Tibial nerve (tissue), 4 donors: ENCODE measurements at places on chromosomes 16 and 17. TPM values are rescaled to one million over a fixed set of nuclear protein-coding genes. Genes with fewer than 3 reads are reported as not detected.

- no peak for DNase-seq
Measured at GRCh38 chr16:86225905-86226371, 284.4 kb upstream of the FOXF1 start.

Gene C17orf107
- total RNA-seq = 2.0 TPM

- no peak for DNase-seq
Measured at GRCh38 chr17:41171886-41172285, 3.9 kb upstream of the KRTAP4-3 start.

Gene PLLP
- total RNA-seq = 363 TPM

Gene TBC1D3B
- not detected for total RNA-seq

Gene GAST
- not detected for total RNA-seq

- DNase-seq = no peak
Measured at GRCh38 chr17:39969375-39969774, 6.6 kb downstream of the GSDMA start.

DNA sequence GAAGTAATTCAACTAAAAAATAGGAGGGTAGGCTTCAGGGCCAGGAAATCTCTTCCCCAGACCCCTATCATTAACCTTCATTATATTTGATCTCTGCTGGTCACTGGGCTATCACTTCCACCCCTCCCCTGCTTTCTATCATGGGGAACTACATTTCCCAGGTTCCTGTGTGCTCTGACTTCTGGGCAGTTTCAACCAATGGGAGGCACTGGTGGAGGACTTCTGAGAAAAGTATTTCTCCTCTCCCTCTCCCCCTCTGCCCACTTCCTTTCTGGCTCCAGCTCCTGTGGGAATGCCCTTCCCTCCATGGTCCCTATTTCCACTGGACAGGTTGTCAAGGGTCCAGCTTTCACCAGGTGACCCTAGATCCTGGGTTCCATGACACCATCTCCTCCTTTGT, 364.4 kb downstream of the C16orf95 start:
- no peak for DNase-seq

Gene KRT27
- total RNA-seq = not detected

DNA sequence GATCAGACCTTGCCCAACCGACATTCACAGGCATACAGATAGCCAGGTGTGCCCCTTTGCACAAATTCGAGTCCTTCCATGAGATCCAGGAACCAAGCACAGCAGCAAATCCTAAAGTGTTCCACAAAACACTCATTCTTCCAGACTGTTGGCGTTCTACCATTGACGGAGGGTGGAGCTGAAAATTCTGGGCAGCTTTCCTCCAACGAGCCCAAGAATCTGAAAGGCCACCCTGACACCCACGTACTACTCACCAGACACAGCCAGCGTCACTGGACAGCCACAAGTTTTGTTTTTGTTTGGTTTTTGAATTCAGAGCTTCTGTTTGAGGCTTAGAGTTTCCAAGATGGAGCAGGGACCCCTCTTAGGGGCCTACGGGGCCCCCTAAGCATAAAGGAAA, 83.8 kb downstream of the PMP22 start:
- no peak for DNase-seq

GRCh38 chr16:79250502-79251098, 349.9 kb downstream of the MAF start:
- DNase-seq = no peak

- DNase-seq = no peak
Measured at GRCh38 chr16:11546608-11547061, 40.1 kb downstream of the LITAF start.

Gene PRAC1
- not detected for total RNA-seq

Gene NUDT16L1
- 30.3 TPM for total RNA-seq

DNA sequence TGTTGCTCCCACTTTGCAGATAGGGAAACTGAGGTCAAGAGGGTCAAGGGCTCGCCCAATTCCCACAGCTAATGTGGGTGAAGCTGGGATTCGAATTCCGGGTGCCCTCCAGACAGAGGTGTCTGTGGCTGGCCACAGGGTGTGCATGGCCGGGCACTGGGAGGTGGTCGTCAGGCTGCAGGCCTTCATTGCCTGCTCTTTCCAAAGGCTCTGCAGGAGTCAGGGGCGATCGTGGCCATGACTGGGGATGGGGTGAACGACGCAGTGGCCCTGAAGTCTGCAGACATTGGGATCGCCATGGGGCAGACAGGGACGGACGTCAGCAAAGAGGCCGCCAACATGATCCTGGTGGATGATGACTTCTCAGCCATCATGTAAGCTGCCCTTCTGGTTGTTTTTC, 49.8 kb downstream of the MEAK7 start:
- DNase-seq = no peak

DNA sequence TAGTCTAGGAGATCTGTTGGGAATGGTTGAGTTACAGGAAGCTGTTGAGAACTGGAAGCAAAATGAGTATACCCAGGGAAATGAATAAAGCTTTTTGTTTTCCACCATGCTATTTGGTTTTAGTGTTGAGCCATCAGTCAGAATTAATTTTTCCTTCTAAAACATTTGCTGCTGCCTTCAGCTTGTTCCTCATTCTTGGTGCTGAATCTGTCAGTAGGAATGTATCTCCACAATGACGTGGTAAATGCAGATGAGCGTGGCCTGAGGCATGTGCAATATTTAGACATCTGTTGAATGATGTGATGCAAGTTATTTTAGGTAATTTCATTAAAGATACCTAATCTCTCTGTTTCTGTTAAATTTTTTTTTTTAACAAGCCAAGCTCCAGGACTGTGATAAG, 10.9 kb downstream of the HAPSTR1 start:
- DNase-seq = no peak

Gene ARMC5
- total RNA-seq = 9.8 TPM

DNA sequence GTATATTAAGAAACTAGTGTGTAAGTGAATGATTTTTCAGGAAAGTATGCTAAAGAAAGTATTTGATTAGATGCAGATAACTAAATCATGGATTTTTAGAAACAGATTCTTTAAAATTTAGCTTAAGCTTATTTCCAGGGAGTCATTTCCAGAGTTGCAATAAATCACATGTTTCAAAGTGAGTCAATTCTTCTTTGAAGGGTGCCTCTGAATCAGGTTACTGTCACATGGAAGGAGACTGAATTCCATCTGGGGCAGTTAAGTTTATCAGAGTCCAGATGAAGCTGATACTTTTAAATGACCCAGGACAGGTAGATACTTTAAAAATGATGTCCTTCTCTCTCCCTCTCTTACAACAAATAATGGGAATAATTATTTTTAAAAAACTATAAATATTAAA, 5.0 kb downstream of the MFSD11 start:
- DNase-seq = no peak

DNA sequence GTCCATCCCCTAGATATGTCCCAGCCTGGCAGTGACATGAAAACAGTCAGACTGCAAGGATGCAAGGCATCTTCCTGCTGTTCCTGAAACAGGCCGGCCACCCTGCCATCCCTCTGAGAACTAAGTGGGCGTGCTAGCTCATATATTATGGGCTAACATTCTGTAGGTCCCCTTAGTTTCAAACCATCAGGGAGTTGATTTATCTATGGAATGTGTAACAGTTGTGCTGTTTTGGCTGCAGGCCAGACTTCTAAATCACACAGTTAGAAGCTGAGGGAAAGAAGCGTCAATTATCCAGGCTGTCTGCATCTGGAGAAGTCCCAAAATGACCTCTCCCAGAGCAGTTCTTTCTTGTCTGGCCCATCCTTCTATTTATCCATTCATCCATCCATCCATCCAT, 102.7 kb upstream of the DNAH9 start:
- DNase-seq = no peak

GRCh38 chr16:27867122-27868110, 196.1 kb downstream of the GSG1L start:
- DNase-seq = no peak

- DNase-seq = no peak
Measured at GRCh38 chr17:80486692-80487091, 10.3 kb upstream of the NPTX1 start.
